Skeletal muscle cell (primary cell): ENCODE measurements at places on chromosomes 13 and 19.

DNA sequence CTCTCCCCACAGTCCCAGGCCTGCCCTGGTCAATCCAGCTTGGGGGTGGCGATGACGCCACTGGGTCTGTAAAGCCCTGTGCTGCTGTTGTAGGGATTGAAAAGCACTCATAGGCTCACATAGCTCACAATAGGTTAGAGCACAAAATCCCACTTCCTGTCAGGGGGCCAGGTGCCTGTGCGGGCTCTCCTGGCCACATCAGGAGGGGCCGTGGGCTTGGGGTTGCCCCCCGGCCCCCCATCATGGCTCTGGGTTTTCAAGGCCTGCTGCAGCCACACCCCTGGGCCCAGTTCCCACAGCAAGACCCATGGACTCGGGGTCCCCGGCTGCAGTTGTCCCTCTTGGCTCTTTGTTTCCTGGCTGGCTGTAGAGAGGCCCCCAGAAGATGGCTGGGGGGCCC, 62.9 kb downstream of the SMARCA4 start:
- DNase-seq: no peak

DNA sequence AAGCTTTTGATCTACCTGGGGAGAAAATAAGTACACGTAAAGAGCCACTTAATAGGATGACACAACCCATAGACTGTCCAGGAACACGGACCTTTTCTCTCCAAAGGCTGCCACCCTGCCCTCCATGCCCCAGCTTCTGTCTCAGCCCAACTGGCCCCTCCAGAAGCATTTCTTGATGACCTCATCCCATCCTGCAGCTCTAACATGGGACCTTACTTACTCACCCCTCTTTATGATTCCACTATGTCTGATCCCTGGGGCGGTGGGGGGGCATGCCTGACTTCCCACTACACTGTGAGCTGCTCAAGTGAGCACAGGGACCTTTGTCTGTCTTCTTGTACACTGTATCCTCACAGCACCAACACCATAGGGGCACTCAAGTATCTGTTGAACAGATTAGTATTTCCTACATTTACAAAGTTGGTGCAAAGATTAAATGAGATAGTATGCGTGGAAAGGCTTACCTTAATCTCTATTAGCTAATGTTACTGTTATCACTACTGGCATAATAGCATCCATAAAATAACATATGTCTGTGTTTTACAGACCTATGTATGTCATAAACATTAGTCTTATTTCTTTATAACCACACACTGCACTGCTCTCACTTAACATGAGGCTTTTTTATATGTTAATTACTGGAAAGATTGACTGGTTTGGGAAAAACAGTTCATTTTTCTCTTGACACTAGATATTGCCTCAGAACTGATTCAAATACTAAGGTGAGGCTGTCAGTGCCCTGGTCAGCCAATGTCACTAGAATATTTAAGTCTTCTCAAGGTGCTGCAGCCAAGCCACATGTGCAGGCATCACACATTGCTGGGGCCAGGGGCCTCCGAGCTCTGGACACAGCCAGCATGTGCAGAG, 100.9 kb downstream of the FOXO1 start:
- DNase-seq: no peak

- DNase-seq: no peak
Measured at GRCh38 chr13:48602296-48603016, 51.3 kb upstream of the CYSLTR2 start.

GRCh38 chr19:39080431-39080830, 3.7 kb upstream of the ACP7 start:
- DNase-seq: no peak

GRCh38 chr19:43634506-43634871, 5.2 kb downstream of the CADM4 start:
- no peak for DNase-seq

- DNase-seq: no peak
Measured at GRCh38 chr19:10049626-10050025, 36.3 kb downstream of the RDH8 start.

GRCh38 chr13:29907670-29908069, 57.3 kb upstream of the UBL3 start:
- no peak for DNase-seq

DNA sequence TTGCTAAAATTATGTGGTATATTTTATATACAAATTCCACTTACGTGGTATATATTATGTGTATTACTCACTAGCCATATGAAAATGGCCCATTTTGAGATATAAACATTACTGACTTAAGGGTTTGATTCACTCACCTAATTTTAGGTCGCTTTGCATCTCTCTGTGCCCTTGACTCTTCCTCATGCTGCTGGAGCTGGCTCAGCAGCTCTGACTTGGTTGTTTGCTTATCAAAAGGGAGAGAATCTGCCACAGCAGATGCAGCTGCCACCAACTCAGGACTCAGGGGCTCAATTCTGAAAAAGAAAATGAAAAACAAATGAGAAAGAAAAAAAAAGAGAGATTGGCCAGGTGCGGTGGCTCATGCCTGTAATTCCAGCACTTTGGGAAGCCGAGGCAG, 12.2 kb downstream of the MRPS31 start:
- DNase-seq: no peak

GRCh38 chr13:27257648-27258253, 6.4 kb downstream of the RPL21 start:
- no peak for DNase-seq

- no peak for DNase-seq
Measured at GRCh38 chr13:110923777-110924638, 9.1 kb upstream of the ANKRD10 start.

DNA sequence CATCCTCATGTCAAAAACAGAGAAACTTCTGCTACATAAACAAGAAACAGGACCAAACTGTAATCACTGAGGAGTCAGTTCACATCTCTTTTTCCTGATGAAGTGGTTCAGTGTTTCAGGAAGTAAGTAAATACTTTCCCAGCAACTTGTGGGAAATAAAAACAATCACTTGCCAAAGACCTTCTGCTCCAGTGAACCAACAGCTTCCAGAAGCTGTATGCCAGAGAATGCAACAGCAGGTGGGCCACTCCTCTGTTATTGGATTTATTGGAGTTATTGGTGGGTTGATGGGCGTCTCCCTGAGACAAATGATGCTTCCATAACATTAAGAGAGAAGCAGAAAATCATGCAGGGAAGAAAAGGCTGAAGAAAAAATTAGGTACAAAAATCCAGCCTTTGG, 9.9 kb downstream of the SLC6A16 start:
- DNase-seq: no peak

GRCh38 chr19:11444059-11444458, 8.6 kb downstream of the PRKCSH start:
- DNase-seq: no peak

GRCh38 chr13:34416971-34417380, 525.1 kb upstream of the NBEA start:
- DNase-seq: peak; percentile 56

- no peak for DNase-seq
Measured at GRCh38 chr19:48806518-48806817, 4.4 kb downstream of the BCAT2 start.

- no peak for DNase-seq
Measured at GRCh38 chr19:5448374-5448773, 6.8 kb upstream of the ZNRF4 start.

DNA sequence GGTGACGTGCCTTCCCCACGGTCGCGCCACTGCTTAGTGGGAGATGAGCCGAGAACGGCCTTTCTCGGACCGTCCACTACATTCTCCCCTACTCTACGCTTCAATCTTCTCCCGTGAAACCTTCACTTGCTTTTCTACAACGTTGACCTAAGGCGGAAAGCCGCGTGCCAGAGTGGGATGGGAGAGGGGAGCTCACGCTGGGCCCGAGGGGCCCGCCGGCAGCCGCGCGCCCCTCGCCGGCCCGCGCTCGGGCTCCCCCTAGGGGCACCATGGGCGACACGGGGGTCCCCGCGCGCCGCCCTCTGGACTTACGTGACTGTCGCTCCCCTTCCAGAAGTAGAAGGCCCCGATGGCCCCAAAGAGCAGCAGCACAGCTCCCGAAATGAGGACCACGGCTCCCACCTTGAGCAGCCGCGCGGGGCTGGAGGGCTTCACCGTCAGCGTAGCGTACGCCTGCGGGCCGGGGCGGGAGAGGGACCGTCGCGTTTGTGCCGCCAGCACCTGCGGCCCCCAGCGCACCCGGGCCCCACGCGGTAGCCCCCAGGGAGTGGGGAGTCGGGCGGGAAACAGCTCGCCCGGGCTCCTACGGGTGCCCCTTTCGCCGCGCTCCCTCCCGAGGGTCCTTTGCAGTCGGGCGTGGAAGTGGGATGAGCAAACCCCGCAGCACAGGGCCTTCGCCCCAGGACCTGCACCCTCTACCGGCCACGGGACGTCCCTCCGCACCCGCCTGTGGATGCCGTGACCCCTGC, 727 bp downstream of the CNMD start:
- DNase-seq: no peak

DNA sequence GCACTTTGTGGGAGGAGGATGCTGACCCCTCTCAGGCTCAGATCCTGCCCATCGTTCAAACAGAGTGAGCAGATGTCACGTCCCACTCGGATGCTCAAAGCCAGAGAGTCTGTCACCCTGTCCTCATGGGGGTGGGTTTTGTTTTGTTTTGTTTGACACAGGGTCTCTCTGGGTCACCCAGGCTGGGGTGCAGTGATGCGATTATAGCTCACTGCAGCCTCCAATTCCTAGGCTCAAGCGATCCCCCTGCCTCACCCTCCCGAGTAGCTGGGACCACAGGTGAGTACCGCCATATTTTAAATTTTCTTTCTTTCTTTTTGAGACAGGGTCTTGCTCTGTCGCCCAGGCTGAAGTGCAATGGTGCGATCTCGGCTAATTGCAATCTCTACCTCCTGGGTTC, 4.0 kb downstream of the ADGRE2 start:
- no peak for DNase-seq

GRCh38 chr13:44971656-44972595, 17.3 kb downstream of the NUFIP1 start:
- no peak for DNase-seq

DNA sequence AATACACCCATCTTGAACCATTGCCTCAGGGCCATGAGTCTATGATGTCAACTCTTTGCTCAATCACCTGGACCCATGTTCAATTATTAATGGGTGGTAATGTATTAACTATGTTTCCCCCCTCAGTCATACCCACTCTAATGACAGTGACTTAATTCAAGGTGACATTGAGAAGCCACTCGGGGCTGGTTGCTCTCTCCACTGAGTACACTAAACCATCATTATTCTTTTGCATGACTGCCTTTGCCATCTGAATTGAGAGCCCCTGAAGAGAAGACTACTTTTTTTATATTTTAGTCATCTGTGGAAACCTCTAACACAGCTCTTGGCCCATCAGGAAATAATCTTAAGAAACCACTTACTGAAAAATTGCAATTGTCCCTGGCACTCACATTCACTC, 139.2 kb upstream of the SOX21 start:
- DNase-seq: no peak

GRCh38 chr19:2154587-2155075, 3.3 kb upstream of the AP3D1 start:
- no peak for DNase-seq

DNA sequence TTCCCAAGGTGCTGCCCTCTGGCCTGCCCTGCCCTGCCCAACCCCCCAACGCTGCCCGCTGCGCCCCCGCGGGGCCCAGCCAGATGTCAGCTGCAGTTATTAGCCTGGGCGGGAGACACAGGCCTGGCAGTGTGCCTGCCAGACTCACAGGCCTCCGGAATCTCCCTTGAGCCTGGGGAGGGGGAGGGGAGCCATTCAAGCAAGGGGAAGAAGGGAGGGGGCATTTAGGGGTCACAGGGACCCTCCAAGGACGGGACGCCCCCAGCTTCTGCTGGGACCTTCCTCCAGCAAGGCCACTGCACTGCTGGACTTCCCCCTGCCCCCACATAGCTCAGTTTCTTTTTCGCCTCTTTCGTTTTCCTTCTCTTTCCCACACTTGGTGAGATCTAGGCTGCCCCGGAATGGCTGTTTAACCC, 2.6 kb upstream of the JUNB start:
- DNase-seq: no peak

DNA sequence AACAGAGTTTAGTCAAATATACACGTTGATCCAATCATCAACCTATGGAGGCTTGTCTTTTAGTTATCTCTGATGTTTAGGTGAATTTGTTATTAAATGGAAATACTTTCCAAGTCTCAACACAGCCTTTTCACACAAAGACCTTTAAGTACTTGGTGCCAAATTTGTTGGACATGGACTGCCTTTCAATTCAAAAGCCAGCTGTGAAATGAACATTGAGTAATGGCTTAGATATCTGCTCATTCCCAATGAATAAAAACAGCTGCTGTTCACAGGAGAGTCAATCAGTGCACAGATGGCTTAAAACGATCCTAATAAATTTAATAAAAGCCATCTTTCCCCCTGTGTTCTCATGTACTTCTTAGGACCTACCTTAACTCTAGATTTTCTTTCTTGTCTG, 19.9 kb upstream of the DHRS12 start:
- no peak for DNase-seq

- no peak for DNase-seq
Measured at GRCh38 chr13:110420626-110421025, 113.5 kb downstream of the COL4A2 start.

DNA sequence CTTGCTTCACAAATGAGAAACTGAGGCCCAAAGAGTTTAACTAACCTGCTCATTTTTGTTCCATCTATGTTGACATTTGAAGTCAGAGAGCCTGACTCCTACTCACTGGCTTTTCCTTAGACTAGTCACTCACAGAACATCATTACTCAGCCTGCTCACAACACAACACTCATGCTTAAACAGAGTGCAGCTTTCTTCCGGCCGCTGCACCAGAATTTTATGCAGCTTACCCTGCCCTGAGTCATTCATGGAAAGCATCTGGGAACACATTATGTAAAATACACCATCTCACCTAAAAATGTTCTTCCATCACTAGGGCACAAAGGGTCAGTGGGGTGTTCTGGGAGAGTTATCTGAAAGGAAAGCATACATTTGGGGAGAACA, 303.4 kb downstream of the SPRY2 start:
- DNase-seq: peak; percentile 83

GRCh38 chr13:36114233-36114632, 16.9 kb downstream of the DCLK1 start:
- DNase-seq: no peak

- DNase-seq: peak; percentile 7
Measured at GRCh38 chr13:108322206-108322824, 52.8 kb downstream of the TNFSF13B start.

DNA sequence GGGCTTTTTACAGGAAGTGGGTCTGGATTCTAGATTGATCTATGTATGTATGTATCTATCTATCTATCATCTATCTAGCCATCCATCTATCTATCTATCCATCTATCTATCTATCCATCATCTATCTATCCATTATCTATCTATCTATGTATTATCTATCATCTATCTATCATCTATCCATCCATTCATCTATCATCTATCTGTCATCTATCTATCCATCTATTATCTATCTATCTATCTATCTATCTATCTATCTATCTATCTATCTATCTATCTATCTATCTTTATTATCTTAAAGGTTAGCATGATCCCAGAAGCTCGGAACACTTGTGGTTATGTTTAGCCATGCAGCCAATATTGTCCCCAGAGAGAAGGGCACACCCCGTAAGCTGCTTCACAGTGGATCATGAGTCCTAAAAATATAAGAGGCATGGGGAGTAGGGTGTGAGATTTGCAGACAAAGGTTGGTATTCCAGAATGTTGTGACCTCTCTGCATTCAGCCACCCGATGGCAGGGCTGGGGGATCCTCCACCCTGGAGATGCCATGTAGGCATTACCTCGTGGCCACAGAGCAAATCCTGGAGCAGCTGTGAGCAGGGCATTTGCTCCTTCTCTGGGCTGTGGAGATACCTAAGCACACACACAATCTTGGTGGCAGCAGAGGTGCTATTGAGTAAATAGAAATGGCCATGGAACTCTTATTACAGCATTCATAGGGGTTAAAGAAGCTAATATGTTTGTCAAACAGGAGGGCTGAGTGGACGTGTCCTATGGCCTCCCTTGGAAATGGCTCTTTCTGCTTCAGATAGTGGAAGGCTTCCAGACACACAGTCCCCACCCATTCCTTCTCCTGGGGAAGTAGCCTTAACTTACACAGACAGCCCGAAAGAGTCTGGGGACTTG, 310.0 kb upstream of the TSHZ3 start:
- DNase-seq: no peak
